NCI-H460 (cell line): ENCODE measurements at places on chromosomes 4 and X.
A peak's percentile ranks its signal among the peaks of the same experiment; 100 is the strongest.

- no peak for DNase-seq
Observed at GRCh38 chr4:152436384-152436783, 99.5 kb downstream of the FBXW7 start.

DNA sequence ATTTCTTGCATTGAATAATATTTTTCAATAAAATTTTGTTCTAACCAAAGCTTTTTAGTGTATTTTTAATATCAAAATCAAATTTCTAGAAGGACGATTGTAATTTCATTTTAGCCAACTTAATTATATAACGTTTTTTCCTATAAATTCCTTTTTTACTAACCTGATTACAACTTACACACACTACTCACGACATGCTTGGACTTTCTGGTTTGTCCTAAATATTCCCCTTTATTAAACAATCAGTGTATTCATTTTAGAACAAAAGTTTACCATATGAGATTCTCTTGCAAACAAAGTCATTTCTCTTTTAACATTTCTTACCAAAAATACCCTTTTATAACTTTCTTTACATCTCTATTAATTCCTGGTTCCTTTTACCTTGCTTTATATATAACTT lies 173.7 kb downstream of the PWWP3B start:
- DNase-seq = no peak

- no peak for DNase-seq
Observed at GRCh38 chr4:66034671-66035070, 364.4 kb upstream of the EPHA5 start.

GRCh38 chrX:40462795-40463194 lies 118.0 kb upstream of the ATP6AP2 start:
- DNase-seq = no peak

GRCh38 chrX:2226182-2226581 lies 274.6 kb downstream of the DHRSX start:
- no peak for DNase-seq

DNA sequence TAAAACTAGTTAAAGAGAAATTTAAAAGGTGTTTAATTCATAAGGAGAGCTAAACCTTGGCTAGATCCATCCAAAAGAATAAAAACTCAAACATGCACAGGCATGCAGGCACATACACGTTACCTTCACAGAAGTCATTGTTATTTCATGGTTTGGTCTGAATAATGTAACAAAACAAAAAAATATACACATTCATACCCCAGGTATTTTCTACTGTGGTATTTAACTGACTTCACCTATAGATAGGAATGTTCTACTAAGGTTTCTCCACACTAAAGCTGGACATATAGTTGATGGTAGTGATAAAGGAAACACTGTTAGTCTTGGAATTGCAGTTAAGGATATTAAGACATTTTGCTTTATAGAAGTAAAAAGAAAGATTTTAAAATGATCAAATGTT lies 283.6 kb upstream of the PCDH10 start:
- no peak for DNase-seq

DNA sequence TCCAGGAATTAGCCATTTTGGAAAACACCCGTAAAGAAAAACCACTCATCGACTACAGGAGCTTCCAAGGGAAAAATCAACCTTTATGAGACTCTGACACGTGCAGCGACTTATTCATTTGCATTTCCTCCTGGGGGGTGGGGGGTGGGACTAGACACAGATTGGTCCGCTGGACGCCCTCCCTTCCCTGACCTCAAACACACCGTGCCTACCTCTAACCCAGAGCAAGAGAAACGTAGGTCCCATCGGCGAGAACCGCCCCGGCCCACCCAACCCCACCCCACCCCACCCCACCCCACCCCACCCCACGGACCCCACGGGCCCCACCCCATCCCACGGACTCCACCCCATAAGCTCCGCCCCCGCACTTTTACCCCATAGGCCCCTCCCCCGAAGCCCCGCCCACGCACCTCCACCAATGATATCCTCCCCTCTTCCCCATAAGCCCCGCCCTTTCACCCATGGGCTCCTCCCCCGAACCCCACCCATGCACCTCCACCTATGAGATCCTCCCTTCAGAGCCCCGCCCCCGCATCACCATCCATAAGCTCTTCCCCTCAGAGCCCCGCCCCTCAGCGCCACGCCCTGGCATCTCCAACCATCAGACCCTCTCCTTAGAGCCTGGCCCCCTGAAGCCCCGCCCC lies 1.1 kb downstream of the GTPBP6 start:
- no peak for DNase-seq

DNA sequence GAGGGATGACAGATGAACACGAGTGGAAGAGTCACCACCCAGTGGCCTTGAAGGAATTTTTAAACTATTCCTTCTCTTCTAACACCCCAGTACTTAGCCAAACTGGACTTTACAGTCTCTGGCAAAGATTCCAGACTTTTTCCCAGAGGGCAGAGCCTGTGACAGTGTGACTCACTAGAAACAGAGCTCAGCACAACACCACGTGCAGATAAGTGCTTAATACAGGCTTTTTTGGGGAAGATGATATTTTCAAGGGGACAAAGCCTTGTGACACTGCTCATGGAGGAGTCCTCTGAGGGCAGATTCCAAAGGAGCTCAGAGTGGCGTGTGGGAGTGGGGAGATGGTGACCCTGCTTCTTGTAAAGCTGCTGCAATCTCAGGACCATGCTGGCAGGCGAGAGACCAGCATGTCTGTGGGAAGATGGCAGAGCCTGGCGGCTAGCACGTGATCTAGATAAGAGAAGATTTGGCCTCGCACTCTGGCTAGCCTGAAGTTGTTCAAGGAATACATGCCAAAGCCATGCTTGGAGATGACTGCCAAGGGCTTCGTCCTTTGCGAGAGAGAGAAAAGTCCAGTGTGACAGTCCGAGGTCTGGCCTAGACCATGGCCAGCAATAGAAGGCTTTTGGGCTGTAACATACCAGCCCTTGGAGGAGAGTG lies 2.4 kb downstream of the RAB33A start:
- peak; percentile 43 for DNase-seq

GRCh38 chrX:136907621-136908020 lies 27.1 kb upstream of the RBMX start:
- DNase-seq = no peak

DNA sequence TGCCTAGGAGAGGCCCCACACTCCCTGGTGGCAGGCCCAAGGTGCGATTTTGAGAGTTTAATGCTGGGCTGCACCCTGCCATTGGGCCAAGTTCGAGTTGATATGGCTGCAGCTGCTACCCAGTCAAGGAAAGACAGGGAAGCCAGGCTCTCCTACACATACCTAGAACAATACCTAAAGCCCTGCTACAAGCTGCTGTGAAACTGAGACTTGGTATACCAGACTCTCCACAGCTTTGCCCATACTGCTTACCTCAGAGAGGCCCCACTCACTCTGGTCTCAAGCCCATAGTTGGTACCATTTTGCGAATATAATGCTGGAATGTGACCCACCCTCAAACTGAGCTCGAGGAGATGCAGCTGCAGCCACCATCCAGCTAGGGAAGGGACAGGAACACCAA lies 147.7 kb upstream of the MAGEB2 start:
- no peak for DNase-seq

DNA sequence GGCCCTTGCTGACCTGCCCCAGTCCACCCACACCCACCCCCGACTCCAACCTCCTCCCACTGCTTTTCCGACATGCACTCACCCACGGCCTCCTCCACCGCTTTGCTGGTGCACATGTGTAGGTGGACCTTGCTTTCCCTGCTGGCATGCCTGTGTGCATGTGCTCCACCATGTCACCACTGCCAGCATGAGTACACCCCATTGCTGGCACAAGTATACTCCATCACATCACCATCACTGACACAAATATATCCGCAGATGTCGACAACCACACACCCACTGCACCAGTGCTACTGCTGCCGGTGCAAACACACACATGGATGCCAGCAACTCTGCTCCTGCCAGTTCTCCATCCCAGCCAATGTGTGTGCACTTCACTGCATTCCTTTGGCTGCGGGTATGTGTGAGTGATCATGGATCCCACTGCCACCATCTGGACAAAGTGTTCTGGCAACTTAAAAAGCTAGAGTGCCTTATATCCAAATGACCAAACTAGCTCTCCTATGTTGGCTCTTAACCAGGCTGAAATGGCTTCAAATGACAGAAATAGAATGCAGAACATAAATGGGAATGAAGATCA lies 1072.3 kb downstream of the RAPGEF2 start:
- DNase-seq = no peak

GRCh38 chrX:1938190-1938589 lies 323.3 kb downstream of the ASMT start:
- no peak for DNase-seq

GRCh38 chr4:7536876-7537275 lies 102.1 kb upstream of the PSAPL1 start:
- no peak for DNase-seq

DNA sequence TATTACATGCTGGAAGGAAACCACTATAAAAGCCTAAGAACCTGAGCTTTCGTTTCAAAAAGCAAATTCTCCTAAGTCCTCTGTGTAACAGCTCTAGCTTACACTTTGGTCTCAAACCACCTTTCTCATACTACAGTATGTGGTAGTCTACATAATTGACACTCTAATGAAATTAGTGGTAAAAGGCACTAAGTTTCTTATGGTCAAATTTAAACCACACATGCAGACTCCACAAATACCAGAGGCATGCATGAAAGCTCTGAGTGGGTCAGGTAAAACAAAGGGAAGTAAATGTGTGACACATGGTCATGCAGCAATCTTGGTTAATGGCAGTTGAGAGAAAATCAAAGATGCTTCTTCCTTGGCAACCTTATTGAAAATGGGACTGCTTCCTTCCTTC lies 187.8 kb downstream of the CCNG2 start:
- no peak for DNase-seq

DNA sequence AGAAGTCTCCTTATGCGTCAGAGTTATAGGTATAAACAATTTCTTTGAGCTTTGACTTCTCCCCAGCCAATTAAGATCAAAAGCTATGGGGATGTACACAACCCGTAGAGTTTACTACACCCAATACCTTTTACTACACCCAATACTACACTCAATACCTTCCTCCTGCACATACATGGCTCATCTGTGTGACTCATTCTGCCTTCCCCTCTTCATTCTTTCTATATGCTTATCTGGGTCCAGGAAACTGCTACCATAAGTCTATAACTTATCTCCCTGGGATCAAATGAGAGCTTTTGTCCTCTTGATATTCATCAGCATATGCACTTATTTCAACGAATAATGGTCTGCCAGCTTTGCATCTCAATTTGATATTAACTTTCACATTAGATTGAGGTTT lies 28.2 kb downstream of the ANKRD50 start:
- no peak for DNase-seq

DNA sequence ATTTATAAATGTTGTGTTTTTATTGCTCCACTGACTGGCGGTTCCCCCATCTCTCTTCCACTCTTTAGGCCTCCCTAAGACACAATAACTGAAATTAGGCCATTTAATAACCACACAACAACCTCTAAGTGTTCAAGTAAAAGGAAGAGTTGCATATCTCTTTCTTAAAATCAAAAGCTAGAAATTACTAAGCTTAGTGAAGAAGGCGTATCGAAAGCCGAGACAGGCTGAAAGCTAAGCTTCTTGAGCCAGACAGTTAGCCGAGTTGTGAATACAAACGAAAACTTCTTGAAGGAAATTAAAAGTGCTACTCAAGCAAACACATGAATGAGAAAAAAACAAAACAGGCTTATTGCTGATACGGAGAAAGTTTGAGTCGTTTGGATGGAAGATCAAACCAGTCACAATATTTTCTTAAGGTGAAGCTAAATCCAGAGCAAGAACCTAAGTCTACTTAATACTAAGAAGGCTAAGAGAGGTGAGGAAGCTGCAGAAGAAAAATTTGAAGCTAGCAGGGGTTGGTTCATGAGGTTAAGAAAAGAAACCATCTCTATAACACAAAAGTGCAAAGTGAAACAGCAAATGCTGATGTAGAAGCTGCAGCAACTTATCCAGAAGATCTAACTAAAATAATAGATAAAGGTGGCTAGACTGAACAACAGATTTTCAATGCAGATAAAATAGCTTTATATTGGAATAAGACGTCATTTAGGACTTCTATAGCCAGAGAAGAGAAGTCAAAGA lies 194.0 kb upstream of the TTC29 start:
- no peak for DNase-seq

- DNase-seq = no peak
Observed at GRCh38 chrX:124338733-124339514, 6.5 kb downstream of the TEX13D start.

GRCh38 chr4:153034681-153035080 lies 98.6 kb downstream of the FHDC1 start:
- DNase-seq = no peak

- no peak for DNase-seq
Observed at GRCh38 chr4:155629956-155630355, 36.7 kb upstream of the GUCY1A1 start.

GRCh38 chr4:75726577-75726976 lies 2.2 kb downstream of the USO1 start:
- DNase-seq = no peak

- DNase-seq = no peak
Observed at GRCh38 chr4:150250998-150251651, 172.9 kb downstream of the DCLK2 start.

- no peak for DNase-seq
Observed at GRCh38 chrX:19734111-19734510, 153.3 kb downstream of the SH3KBP1 start.

GRCh38 chr4:72468904-72469502 lies 100.0 kb downstream of the ADAMTS3 start:
- DNase-seq = peak; percentile 21

DNA sequence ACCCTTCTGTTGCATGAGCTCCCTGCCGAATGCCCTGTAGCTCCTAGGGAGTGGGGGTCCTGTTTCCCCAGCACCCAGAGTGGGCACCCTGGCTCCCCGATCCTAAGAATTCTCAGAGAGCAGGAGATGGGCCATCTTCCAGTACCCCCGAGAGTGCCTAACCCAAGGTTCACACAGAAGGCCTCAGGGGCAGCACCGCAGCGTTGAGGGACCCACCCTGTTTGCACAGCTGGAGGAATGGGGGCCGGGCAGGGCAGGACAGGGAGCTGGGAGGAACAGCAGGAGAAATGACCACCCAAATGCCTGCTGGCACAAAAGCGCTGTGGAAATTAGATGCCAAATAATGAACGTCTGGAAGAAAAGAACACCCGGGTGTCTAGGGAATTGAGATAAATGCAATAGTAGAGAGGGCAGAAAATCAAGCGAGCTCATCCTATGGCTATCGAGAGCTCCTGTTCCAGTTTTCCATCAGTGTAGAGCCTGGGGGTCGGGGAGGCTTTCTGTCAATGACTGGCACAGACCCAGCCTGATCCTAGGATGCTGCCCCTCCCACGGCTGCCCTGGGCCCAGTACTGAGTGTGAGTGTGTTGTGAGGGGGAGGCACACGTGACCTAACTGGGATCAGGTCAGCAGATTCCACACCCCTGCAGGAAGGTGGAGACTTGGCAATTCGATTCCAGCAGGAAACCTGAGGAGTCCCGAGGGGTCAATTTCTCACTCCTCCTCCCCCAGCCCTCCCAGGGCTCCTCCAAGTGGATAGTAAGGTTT lies 25.7 kb downstream of the SEPTIN6 start:
- no peak for DNase-seq

DNA sequence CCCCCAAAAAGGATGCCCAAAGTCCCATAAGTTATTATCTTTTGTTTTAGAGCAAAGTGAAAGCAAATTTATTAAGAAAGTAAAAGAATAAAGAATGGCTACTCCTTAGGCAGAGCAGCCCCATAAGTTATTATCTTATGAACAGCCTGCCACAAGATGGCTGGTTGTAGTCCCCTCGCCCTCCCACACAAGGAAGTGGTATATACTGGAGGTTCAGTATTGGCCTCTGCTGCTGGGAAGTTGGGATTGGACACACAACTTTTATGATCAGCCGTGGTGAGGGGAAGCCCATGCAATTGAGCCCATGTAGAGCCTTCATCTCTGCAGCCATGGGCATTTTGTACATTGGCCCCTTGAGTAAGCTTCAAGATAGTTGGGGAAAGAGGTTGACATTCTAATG lies 8.0 kb upstream of the SMIM10 start:
- no peak for DNase-seq

GRCh38 chrX:31580227-31580626 lies 508.4 kb upstream of the FTHL17 start:
- DNase-seq = no peak
